ENCODE measurements at places on chromosomes 6 and 20.

- DNase-seq, result no peak
These were observed 9.8 kb downstream of the MTG2 start for GRCh38 chr20:62192635-62193034.

DNA sequence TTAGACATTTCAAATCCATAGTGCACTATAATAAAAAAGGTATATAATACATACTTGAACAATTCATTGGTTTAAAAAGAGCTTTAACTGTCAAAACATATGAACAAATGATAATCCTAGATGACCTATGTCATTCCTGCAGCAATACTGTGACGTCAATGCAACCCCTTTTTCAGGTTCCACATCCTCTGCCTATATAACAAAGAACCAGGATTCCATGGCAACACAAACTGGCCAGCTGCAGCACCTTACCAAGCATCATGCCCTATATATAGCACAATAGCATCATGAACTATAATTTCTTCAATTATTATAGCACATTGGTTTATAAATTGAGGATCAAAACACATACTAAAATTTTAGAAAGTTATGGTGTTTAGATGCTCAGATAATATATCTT is 578 bp upstream of the PTCHD4 start:
- no peak for DNase-seq

GRCh38 chr6:130215526-130215925 is 7.2 kb downstream of the SAMD3 start:
- no peak for DNase-seq

DNA sequence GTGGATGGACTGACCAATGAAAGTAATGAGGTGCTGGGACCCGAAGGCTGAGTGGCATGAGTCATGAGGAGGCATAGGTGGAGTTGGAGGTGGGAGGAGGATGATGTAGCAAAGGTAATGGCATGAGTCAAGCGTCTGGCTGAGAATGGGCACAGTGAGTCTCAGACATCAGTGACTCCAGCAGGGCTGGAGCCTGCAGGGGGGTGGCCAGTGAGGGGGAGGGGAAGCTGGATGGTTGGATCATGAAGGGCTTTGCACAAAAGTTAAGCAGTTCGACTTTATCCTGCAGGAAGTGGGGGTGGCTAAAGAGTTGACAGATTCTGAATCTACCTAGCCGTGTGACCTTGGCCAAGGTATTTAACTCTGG is 99.0 kb upstream of the IYD start:
- DNase-seq, result no peak

DNA sequence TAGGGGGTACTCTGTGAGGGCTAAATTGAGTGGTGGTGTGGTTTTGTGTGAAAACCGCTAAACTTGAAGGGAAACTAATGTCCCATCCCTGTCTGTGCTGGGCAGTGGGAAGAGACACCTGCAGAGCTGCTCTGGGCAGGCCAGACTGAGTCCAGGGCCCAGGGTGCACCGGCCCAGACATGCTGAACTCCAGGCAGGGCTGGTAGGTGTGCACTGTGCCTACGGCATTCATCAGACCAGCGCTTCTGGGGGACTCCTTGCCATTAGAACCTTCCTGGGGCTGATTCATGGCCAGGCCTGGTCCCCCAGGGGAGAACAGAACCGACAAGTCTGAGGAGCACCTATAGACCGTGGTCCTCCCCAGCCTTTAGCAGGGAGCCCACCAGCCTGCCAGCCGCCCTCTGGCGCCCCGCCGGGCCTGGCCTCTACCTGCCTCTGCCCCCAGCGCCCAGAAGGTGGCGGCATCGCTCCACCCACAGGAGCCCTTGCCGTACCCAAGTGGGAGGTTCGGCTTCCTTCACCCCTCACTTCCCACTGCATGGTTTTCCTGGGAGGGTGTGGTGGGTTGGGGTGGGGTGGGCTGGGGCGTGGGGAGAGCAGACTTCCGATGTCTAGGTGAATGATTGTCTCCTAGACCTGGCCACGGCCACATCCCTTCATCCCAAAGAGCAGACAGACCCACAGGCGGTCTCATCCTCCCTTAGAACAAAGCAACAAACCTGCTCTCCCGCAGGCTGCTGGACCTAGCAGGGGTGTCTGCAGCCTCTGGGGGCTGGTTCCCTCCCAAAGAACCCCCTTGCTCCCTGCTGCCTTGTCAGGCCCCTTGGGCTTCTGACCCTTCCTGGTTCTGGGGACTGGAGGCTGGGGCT is 15.5 kb downstream of the CCDC167 start:
- peak; percentile 54 for DNase-seq

GRCh38 chr20:51495921-51496545 is 46.5 kb downstream of the NFATC2 start:
- DNase-seq, result no peak

GRCh38 chr20:56171087-56172012 is 77.2 kb upstream of the MC3R start:
- DNase-seq, result no peak

Measured in stimulated activated CD4-positive, alpha-beta T cell treated with anti-CD3 and anti-CD28 coated beads, TNF-alpha, amount 100 ng/mL, for 24 hours (primary cell).